ENCODE measurements at places on chromosomes 4 and X. TPM values are rescaled to one million over a fixed set of nuclear protein-coding genes. Genes with fewer than 3 reads are reported as not detected.

LSM6 gene
- total RNA-seq: 26.2 TPM

TMEM185A gene
- 6.6 TPM for total RNA-seq

F8A2 gene
- total RNA-seq: not detected

PLXNB3 gene
- total RNA-seq: 6.1 TPM

MUC7 gene
- not detected for total RNA-seq

MAGEA3 gene
- not detected for total RNA-seq

JAKMIP1 gene
- not detected for total RNA-seq

TCEAL1 gene
- total RNA-seq: 113 TPM

SPANXD gene
- total RNA-seq: not detected

GPC3 gene
- total RNA-seq: 16.4 TPM

AMBN gene
- not detected for total RNA-seq

TLR2 gene
- total RNA-seq: not detected

CXCL9 gene
- not detected for total RNA-seq
